ENCODE measurements at places on chromosomes 6 and 20. TPM values are rescaled to one million over a fixed set of nuclear protein-coding genes. Genes with fewer than 3 reads are reported as not detected.

GRCh38 chr20:57657535-57658446 is 37.6 kb upstream of the ZBP1 start:
- peak; percentile 26 for DNase-seq

- DNase-seq: no peak
Measured at GRCh38 chr6:51675020-51675921, 412.1 kb downstream of the PKHD1 start.

GRCh38 chr6:149228311-149228955 is 89.1 kb upstream of the TAB2 start:
- DNase-seq: no peak

DNA sequence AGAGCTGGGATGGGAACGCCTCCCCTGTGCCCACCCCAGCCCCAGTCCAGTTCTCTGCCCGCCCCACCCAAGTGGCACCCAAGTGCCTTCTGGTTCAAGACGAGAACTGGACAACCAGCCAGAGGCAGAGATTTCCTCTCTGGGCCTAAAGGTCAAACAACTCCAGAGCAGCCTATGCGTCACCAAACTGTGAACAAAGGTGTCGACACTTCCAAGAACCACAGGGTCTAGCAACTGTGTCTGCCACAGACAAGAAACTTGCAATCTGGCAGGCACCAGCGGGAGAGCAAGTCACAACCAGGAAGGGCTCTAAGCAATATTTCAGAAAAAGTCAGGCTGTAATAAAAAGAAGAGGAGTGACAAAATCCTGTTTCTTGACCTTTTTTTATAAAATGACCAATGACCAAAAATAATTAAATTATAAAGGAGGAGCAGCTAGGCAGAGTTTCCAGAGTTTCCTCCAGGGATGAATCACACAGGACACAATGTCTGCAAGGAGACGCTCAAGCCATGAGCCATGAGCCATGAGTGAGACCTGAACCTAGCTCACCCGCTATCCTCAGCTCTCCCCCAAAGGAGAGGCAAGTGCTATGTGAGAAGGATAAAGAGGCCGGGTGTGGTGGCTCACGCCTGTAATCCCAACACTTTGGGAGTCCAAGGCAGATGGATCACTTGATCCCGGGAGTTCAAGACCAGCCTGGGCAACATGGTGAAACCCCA is 11.1 kb downstream of the EDEM2 start:
- no peak for DNase-seq

GRCh38 chr6:150883521-150883920 is 18.0 kb downstream of the MTHFD1L start:
- DNase-seq: no peak

DNA sequence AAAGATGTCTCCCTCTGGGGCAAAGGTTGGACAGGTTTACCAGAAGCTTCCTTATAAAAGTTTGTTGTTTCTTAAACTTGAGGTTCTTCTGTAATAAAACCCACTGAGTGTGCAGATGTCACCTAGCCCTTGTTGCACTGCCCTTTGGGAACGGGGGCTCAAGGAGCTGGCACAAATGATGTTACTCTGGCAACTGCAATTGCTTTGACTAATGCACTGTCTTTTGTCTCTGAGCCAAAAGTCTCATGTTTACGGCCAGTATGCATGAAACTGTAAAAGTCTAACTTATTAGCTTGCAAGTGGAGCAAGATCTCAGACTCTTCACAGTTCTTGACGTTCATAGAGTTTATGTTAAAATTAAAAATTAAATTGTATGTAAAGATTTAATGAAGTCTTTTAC is 655.7 kb downstream of the EPHA7 start:
- DNase-seq: no peak

DNA sequence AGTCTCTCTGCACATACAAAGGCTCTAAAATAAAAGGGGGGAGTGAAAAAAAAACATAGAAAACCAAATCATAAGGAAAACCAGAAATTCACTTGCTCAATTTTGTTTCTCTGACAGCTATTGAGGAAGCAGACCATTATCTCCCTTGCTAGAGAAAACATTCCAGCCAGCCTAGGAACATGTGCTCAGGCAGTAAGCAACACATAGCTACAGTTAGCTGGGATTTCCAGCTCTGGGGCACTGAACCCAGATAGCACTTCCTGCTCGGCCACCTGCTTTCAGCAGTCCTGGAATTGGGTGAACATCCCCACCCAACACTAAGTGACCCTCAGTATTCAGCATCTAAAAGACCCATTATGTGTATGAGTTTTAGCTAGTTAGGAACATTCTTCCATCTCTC is 61.3 kb downstream of the TNFRSF21 start:
- DNase-seq: no peak

- no peak for DNase-seq
Measured at GRCh38 chr20:41362748-41363140, 3.9 kb downstream of the EMILIN3 start.

DNA sequence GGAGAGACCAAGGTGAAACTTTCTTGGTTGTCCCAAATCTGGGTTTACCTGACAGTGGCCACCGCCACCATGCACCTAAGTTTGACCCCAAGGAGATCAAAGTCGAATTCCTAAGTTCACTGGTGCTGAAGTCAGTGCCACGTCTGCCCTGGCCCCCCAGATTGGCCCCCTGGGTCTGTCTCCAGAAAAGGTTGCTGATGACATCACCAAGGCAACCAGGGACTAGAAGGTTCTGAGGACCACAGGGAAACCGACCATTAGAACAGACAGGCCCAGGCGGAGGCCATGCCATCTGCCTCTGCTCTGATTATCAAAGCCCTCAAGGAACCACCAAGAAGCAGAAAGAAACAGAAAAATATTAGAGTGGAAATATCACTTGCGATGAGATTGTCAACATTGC is 91.2 kb downstream of the DLL1 start:
- DNase-seq: no peak

- DNase-seq: no peak
Measured at GRCh38 chr6:104955927-104956730, 778 bp upstream of the LIN28B start.

- no peak for DNase-seq
Measured at GRCh38 chr6:112478036-112478435, 130.9 kb downstream of the RFPL4B start.

GRCh38 chr6:624979-625378 is 31.9 kb downstream of the HUS1B start:
- DNase-seq: peak; percentile 19

GRCh38 chr20:58655328-58656107 is 4.4 kb downstream of the STX16 start:
- DNase-seq: no peak

DNA sequence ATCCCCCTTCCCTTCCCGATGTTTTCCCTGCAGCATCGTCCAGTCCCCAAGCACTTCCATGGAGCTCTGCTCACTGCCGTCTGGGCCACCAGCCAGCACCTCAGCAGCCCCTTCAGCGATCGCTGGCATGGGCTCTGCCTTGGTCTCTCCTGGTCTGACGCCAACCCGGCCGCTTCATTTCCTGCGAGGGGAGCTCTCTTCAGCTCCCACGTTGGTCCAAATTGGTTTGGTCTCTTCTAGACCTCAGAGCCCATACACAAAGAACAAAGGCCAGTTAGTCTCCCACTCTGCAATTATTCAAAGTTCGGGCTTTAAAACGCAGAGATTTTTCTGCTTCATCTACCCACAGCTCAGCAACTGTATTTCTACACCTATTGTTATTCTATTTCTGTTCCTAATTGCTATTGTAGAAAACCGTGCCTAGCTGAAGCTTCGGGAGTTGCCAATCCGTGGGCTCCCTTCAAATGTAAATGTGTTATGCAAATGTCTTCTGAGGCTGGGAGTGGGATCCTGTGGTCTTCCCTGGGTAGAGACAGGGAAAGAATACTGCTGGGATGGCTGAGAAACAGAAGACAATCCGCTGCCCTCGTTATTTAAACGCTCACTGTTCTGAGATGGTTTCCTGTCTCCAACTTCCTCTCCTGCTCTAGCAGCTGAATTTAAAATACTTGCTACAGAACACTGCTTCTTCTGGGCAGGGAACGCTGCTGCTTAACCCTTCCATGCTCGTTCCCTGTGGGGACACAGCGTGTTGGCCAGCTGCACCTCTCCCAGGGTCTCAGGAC is 154.2 kb upstream of the QKI start:
- DNase-seq: no peak

GRCh38 chr6:15269011-15269410 is 23.1 kb downstream of the JARID2 start:
- DNase-seq: no peak

DNA sequence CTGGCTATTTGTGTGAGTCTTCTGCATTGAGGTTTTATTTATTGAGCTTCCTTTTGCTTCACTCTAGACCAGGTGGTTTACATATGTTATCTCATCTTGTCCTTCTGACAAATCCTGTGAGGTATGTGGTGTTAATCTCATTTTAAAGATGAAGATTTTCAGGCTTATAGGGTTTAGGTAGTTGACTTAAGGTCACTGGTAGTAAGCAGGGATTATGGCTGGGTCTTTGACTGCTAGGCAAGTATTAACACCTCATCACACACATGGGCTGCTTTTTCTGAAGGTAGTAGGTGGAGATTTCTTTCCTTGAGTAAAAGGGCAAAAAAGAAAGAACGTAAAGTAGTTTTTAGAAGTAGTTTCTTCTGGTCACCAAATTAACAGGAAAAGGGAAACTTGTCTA is 72.6 kb downstream of the CDKAL1 start:
- DNase-seq: no peak

GRCh38 chr6:129236001-129236517 is 353.1 kb downstream of the LAMA2 start:
- DNase-seq: no peak

DNA sequence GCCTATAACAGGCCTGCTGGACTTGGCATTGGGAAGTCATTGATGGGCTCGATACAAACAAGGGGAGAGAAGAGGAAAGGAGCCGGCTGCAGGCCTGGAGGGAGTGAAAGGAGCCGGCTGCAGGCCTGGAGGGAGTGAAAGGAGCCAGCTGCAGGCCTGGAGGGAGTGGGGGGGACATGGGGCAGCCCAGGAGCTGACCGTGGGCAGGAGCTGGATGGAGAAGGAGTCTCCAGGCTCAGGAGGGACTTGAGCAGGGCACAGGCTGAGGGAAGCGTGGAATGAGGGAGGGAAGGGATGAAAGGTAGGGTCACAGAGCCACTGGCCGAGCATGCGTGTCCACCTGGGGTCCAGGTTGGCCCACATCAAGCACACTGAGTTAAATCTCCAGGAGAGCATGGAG is 32.0 kb downstream of the RPP40 start:
- DNase-seq: no peak

GRCh38 chr20:24952376-24953208 is 3.5 kb downstream of the CST7 start:
- DNase-seq: peak; percentile 51

DNA sequence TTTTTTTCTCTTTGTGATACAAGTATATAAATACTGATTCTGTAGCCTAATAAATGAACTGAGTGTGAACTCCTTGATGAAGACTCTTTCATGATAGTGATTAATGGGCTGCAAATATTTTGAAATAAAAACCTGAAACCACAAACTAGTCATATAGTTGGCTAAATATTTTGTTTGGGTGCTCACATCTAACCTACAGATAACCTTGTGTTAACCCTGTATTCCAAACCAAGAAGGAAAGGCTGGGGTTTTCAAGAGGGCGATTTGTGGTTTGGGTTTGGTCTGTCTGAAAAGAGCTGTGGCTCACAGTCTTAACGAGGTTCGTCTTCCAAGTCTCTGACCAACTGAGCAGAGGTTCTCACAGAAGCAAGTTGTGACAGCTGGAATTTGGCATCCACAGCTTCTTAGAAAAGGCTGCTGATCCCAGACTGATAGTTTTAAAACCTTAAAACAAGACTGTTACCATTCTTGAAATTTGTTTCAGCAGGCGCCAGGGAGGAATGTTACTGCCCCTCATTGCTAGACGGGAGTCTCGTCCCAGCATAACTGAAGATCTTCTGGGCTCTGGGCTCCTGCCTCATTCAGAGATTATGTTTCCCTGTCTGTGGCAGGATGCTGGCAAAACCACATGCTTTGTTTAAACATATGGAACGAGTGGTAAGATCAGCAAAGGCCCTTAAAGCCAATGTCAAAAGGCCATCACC is 736.4 kb upstream of the MARCKS start:
- no peak for DNase-seq

DNA sequence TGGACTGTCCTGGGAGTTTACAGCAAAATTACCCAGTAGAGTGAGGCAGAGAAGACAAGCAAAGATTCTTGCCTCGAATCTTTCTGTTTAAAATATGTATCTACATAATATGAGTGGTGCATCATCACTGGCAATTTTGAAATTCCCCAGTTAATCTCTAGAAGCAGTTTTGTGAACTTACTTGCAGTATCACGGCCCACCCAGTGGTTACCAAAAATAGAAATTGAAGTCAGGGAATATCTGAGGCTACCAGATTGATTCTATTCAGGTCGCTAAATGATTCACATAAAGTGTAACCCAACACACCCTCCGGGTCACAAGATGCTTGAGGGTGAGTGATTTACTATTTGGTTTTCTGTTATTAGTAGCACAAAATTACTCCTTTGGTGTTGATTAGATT is 111.9 kb downstream of the PPP1R14C start:
- DNase-seq: no peak

- DNase-seq: peak; percentile 28
Measured at GRCh38 chr6:112956696-112957535, 609.8 kb downstream of the RFPL4B start.

GRCh38 chr6:36759148-36759759 is 61.6 kb downstream of the RAB44 start:
- peak; percentile 77 for DNase-seq

DNA sequence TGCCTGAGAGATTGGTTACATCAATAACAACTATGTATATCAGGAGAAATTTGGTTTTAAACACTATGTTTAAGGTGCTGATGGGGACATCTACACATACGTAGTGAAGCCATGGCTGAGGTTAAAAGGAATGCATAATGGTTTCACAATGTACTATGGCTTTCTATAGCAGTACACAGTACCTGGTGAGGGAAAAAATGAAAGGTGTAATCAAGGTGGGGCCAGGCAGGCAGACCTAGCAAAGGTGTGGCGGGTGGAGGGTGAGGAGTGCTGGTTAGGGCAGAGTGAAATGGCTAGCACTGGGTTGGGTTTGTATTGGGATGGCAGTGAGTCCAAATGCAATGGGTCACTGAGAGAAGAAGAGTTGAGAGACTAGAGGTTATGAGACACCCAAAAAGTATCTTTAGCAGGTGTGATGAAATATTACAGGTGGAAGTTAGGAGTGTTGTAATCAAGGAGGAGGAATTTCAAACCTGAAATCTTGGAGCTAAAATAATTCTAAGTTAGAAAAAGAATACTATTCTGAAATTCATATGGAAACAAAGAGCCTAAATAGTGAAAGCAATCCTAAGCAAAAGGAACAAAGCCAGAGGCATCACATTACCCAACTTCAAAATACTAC is 22.3 kb downstream of the PAQR8 start:
- DNase-seq: no peak

DNA sequence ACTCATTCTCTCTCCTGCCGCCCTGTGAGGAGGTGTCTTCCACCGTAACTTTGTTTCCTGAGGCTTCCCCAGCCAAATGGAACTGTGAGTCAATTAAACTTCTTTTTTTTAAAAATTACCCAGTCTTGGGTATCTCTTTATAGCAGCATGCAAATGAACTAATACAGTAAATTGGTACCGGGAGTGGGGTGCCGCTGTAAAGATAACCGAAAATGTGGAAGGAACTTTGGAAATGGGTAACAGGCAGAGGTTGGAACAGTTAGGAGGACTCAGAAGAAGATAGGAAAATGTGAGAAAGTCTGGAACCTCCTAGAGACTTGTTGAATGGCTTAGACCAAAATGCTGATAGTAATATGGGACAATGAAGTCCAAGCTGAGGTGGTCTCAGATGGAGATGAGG is 55.8 kb downstream of the EPB41L2 start:
- DNase-seq: no peak

Gene GABRR1
- polyA plus RNA-seq: not detected

Gene SNX21
- polyA plus RNA-seq: 8.7 TPM

Gene HDGFL1
- polyA plus RNA-seq: not detected

Gene MATN4
- not detected for polyA plus RNA-seq

Gene NFATC2
- 5.7 TPM for polyA plus RNA-seq
